ENCODE measurements at places on chromosomes 2 and 18.

DNA sequence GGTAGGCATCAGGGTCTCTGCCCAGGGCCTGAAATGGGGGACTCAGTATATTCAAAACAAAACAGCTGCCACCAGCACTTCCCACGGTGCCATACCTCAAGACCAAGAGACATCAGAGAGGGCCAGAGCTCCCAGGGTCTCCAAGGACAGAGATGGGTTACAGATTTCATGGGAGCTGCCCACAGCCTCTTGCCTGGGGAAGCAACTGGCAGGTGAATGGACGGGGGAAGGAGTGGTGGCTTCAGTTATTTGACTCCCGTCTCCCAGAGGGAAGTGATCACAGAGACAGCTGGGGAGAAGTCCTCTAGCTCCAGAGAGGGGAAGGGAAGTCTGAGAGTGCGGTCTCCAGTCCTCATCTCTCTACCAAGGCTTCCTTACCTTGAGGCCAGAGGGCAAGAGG lies 15.8 kb upstream of the SFXN5 start:
- no peak for DNase-seq

DNA sequence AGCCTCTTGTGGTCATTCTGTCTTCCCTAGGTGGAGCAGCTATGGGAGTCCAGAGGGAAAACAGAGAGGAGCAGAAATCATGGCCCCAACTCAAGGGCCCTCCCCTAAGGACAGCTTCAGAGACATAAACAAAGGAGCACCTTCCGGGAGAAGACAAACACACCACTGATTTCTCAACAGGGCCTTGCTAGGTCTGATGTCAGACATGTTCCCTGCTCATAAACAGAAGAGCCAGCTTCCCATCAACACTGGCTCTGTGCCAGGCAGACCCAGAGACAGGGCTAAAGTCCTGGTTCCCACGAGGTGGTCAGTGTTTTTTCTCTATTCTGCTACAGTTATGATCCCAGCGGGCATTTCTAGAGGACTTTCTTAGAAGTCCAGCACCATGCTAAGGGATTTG lies 19.3 kb downstream of the CXCR2 start:
- DNase-seq = no peak

- peak; percentile 16 for DNase-seq
Observed at GRCh38 chr2:17148407-17149145, 369.7 kb downstream of the RAD51AP2 start.

- DNase-seq = no peak
Observed at GRCh38 chr18:57576316-57576715, 10.2 kb downstream of the FECH start.

DNA sequence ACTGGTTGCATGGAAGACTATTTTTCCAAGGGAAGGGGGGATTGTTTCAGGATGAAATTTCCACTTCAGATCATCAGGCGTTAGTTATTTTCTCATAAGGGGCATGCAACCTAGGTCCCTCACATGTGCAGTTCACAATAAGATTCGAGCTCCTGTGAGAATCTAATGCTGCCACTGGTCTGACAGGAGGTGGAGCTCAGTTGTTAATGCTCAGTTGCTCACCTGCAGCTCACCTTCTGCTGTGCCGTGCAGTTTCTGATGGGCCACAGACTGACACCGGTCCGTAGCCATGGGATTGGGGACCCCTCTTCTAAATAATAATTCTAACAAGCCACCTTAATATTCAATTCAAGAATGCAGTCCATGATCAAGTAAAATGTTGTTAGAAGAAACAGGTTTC lies 34.9 kb downstream of the PLCL1 start:
- no peak for DNase-seq

DNA sequence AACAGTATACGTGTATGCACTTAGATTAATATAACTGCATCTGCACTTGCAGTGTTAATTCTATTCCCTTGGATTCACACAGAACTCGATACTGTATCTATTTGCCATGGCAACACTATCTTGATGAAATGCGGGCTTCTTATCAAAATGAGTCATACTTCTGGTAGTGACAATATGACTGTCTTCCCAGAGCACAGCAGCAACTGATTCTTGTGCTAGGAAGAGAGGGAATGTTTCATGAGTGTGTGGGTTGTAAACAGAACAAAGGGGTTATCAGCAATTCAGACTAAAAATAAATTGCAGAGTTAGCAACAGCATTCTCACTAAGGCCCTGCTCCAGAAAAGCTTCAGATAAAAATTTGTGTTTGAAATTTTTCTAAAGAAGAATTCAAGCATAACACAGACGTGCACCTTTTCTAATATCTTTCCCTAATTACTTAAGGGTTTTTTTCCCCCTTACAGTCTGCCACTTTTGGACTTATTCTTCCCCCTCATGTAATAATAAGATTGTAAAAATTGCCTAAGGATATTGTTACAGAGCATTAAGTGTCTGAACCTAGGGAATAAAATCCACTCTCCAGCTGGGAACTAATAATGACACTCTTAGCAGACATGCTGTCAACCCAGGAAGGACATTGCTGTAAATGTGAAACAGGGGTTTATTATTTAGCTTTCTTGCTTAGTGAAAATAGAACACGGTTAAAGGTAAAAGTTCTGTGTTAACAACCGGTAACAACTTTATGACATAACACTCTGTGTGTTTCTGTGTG lies 99.9 kb upstream of the SLC38A11 start:
- DNase-seq = no peak

DNA sequence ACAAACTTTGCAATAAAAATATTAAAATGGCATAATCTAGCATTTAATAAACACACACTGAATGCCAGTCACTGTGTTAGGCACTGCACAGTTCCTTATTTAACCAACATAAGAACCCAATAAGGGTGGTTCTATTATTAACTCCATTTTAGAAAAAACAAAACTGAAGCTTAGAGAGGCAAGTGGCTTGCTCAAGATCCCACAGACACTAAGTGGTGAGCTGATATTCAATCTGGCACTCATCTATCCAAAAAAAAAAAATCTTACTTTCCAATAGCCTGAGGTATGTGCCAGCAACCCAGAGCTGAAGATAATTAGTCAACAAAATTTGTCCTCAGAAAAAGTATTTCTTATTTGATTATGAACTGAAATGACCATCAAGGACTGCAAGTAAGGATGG lies 799 bp downstream of the CYTIP start:
- DNase-seq = no peak

DNA sequence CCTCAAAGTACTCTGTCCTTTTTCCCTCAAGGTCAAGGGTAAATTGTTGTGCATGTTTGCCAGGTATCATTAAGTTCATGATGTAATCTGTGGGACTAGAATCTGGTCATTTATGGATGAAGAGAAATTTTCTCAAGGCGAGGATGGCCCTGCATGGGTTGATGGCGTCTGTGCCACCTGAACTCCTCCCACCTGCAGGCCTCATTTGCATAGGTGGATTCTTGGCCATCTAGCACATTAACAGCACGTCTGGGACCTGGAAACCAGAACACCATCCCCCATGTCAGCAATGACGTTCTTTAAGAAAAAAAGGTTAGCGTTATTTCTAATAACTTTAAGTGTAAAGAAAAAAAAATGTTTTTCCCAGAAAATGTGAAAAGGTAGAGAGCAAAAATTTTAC lies 145.8 kb downstream of the ESCO1 start:
- DNase-seq = no peak

DNA sequence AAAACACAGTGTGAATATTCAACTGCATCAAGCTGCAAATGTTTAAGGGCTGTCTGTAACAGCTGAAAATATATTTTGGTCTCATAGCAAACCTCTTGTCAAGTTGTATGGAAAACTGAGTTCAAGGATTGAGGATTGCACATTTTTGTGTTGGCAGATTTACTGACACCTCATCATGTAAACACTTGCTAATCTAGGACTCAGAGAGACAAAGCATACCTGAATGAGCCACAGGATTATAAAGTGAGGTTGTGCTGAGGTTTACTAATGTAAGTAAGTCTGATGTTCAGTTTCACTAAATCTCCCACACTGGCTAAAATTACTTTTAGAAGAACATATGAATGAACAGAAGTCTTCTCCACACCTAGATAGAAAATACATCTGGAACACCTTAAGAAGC lies 1993.1 kb upstream of the CELF4 start:
- no peak for DNase-seq

All from HEK293T (cell line).